ENCODE measurements at places on chromosomes 16 and 17. TPM values are rescaled to one million over a fixed set of nuclear protein-coding genes. Genes with fewer than 3 reads are reported as not detected.

The SPNS1 gene
- 77.5 TPM for total RNA-seq

The ZNF385C gene
- total RNA-seq: 1.2 TPM

The HOXB9 gene
- not detected for total RNA-seq

The WNT9B gene
- 0.80 TPM for total RNA-seq

DNA sequence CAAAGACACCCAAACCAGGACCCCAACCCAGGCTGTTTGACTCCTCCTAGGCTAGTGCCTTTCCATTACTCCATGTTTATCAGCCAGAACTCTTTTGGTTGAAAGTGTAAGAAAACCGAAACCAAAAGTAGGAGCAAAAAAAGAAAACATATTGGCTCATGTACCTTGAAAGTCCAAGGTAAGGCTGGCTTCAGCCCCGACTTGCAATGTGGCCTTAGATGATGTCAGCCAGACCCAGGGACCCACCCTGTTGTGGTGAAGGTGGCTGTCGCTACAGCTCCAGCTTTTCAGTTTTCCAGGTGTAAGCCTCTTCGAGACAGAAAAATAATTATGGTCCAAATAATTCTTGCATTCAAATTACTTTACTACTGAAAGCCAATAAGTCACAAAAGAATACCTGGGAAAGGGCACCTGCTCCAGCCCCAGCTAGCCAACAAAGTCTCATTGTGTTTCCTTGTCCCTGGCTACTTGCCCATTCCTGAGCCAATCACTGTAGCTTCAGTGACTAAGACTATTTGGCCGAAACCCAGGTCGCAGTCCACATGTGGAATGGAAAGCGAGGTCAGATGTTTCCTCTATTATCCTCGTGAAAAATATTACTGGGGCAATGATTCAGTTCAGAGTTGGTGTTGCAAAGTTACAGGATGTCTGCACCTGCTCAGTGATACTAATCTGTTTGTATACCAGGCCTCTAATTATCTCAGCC, 20.7 kb downstream of the DNAH9 start:
- no peaks in the 10 kb centered on the region for H3K36me3 ChIP-seq
- H3K4me1 ChIP-seq: no peaks in the 10 kb centered on the region
- H3K4me3 ChIP-seq: no peak overlapping the region
- no peak for DNase-seq
- H3K27me3 ChIP-seq: no peaks in the 10 kb centered on the region

- H3K4me1 ChIP-seq: no peaks in the 10 kb centered on the region
- H3K27me3 ChIP-seq: peaks cover 58% of the 10 kb centered on the region
- H3K27ac ChIP-seq: no peak overlapping the region
- no peak for DNase-seq
- no peaks in the 10 kb centered on the region for H3K36me3 ChIP-seq
Observed at GRCh38 chr16:86762095-86762494, 183.7 kb downstream of the FOXL1 start.

DNA sequence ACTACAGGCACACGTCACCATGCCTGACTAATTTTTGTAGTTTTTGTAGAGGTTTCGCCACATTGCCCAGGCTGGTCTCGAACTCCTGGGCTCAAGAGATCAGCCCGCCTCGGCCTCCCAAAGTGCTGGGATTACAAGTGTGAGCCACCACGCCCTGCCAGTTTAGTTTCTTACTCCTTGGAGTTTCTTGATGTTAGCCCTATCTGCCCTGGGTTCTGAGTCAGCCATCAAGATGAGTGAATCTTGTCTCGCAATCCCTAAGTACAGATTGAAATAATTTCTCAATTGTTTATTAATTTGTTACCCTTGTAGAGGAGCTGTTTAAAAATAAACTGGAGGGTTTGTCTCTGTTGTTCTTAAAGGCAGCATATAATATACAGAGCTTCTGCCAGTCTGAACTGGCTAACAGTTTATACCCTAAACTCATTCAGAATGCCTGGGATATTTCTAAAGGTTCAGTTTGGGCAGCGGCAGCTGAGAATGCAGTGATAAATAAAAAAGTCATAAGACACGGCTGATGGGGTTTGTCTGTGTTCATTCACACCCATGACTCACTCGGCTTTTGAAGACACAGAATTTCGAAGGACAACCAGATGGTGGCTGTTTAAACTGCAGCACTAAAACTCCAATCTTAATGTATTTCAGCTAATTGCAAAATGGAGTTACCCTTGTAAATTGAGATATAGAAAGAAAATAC, 39.6 kb downstream of the GPRC5B start:
- no peaks in the 10 kb centered on the region for H3K36me3 ChIP-seq
- DNase-seq: no peak
- H3K4me1 ChIP-seq: no peaks in the 10 kb centered on the region
- no peaks in the 10 kb centered on the region for H3K27me3 ChIP-seq

GRCh38 chr16:23175651-23176050, 6.9 kb upstream of the SCNN1G start:
- no peak for DNase-seq
- no peaks in the 10 kb centered on the region for H3K4me1 ChIP-seq
- peaks cover 11% of the 10 kb centered on the region for H3K27me3 ChIP-seq
- H3K36me3 ChIP-seq: no peaks in the 10 kb centered on the region
- H3K4me3 ChIP-seq: no peak overlapping the region
- H3K27ac ChIP-seq: no peak overlapping the region

- no peak overlapping the region for H3K27ac ChIP-seq
- no peak overlapping the region for H3K4me3 ChIP-seq
- peaks cover 12% of the 10 kb centered on the region for H3K36me3 ChIP-seq
- H3K4me1 ChIP-seq: peaks cover 13% of the 10 kb centered on the region
Observed at GRCh38 chr16:75309899-75310430, 58.5 kb upstream of the BCAR1 start.

- no peak for DNase-seq
- no peak overlapping the region for H3K27ac ChIP-seq
- H3K4me1 ChIP-seq: no peaks in the 10 kb centered on the region
- H3K27me3 ChIP-seq: peaks cover 10% of the 10 kb centered on the region
Observed at GRCh38 chr16:87881324-87882200, 12.3 kb upstream of the SLC7A5 start.

DNA sequence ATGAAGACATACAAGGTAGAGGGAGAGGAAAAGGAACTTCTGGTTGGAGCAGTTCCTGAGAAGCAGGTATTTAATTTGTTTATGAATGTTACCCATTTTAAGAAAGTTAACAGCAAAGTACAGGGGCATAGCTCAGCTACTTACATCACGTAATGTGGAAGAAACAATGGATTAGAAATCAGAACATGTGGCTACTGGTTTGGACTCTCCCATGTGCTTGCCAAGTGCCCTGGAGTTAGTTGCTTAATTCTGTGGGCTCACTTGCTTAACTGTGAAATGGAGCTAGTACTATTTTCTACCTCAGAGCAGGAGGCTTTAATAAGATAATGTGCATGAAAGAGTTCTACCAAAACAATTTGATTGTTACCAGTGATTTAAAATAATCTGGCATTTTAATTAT, 27.3 kb downstream of the RSPRY1 start:
- peaks cover 98% of the 10 kb centered on the region for H3K36me3 ChIP-seq
- no peaks in the 10 kb centered on the region for H3K27me3 ChIP-seq
- DNase-seq: no peak
- H3K4me1 ChIP-seq: no peaks in the 10 kb centered on the region
- no peak overlapping the region for H3K4me3 ChIP-seq
